ENCODE measurements at places on chromosomes 1 and 21.

DNA sequence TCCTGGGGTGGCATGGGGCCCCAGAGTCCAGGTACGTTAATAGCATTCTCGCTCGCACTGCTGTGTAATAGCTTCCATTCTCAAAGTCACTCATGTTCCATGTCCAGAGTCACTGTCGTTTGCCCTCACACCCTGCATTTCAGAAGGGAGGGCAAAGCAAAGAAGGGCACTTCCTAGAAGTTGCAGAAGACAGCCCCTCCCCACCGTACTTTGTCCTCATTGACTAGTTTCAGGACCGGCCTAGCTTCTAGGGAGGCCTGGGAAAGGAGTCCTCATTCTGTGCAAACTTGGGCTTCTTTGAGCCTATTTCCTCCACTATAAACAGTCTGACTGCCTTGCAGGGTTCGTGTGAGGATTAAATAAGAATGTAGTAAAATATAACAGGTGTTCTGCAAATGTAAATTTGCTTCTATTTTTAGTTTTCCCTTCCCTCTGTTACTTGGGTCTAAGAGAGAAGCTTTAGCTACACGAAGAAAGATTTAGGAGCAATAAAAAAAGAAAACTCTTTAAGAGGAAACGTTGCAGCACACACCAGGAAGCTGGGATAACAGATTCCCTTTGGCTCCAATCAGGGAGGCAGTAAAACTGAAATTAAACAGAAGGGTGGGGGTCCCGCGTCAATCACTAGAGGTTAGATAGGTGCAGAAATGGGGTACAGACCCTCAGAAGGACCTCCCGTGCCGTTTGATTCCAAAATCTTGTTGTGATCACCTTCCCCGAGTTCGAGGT is 40.1 kb downstream of the ACTL8 start:
- DNase-seq: no peak

- no peak for DNase-seq
Observed at GRCh38 chr1:88191917-88192316, 492.2 kb upstream of the PKN2 start.

DNA sequence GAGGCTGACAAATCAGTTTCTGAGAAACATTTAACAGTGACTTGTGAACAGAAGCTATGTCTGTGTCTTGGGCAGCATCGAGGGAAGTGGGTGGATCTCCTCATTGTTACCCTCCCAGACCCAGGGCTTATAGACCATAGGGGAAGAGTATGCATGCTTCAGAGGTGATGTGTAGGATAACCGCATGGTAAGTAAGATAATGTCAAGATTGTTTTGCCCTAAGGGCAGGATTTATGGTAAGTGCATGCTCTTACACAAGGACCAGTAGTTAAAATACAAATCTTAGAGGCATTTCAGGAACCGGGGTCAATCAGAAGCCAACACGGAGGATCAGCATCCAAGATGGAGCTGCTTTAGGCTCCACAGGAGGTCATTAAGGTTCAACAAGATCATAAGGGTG is 7.7 kb upstream of the PRMT2 start:
- no peak for DNase-seq

GRCh38 chr1:44950434-44950833 is 36.0 kb downstream of the EIF2B3 start:
- no peak for DNase-seq

GRCh38 chr1:61330018-61330417 is 247.7 kb downstream of the NFIA start:
- DNase-seq: no peak

- DNase-seq: no peak
Observed at GRCh38 chr1:92701147-92701546, 83.8 kb downstream of the EVI5 start.

- no peak for DNase-seq
Observed at GRCh38 chr21:42149656-42150473, 69.1 kb upstream of the ABCG1 start.

DNA sequence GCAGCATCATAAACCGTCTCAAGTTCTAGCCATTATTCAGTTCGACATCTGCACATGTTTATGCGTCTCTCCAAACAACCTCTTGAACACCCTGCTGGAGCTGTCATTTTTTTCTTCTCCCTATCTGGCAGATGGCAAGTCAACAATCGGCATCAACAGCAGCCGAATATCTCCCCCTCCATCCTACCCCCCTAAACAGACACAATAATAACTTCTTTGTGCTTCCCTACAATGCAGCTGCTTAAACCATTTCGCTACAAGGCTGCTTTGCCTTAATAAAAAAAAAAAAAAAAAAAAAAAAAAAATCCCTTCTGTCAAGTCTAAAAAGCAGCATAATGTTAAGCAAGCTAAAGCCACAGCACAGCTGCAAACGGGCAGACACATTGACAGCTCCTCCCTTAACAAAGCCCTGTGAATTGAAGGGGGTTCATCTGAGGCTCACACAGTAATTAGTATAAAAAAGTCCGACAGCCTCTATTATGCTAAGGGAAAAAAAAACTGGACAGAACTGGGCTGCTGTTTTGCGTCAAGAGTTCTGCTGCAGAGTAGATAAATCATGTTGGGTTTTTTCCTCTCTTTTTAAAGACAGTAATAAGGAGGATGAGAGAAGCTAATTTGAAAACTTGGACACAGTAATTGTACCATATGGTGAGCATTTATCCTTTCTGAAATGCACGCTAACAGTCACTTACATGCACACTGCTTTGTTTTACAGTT is 136.4 kb downstream of the AKT3 start:
- no peak for DNase-seq

- no peak for DNase-seq
Observed at GRCh38 chr1:59856725-59857338, 42.1 kb downstream of the HOOK1 start.

GRCh38 chr1:228157729-228158126 is 7.9 kb upstream of the IBA57 start:
- no peak for DNase-seq

GRCh38 chr1:67942274-67942673 is 108.2 kb downstream of the DIRAS3 start:
- no peak for DNase-seq

DNA sequence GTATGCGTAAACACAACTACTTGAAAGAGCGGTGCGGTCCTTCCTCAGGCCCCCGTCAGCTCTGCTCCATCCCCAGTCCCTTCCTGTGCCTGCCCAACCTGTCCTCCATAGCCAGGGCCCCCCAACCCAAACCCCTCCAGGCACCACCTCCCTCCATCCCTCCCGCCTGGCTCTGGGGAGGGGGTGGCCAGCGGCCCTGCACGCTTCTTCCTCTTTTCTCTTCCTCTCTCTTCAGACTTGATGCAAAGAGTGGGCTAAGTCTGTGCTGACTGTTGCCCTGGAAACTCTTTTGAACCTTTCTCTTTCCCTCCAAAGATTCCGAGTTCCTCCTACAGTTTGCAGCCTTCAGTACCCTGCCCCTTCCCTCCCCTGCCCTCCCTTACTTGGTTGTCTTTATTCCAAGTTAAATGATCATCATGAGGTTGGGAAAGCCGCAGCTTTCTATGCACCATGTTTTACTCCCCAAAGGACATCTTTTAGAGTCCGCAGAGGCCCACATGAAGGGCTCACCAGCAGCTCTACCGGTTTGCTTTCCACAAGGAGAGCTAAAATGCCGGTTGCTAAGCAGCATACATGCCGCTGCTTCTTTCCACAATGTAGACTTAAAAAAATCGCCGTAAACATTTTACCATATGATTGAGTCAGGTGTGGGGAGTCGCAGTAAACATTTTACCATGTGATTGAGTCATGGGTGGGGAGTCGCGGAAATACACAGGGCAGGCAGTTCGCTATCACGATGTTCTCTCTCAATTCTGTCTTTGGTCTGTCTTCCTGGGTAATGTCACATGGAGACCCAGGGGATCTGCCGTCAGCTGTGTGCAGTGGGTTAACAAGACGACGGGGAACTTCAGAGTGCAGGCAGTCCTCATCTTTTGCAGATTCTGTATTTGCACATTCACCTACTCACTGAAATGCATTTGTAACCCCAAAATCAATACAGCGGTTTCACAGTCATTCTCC is 525.3 kb downstream of the KIF26B start:
- DNase-seq: no peak

DNA sequence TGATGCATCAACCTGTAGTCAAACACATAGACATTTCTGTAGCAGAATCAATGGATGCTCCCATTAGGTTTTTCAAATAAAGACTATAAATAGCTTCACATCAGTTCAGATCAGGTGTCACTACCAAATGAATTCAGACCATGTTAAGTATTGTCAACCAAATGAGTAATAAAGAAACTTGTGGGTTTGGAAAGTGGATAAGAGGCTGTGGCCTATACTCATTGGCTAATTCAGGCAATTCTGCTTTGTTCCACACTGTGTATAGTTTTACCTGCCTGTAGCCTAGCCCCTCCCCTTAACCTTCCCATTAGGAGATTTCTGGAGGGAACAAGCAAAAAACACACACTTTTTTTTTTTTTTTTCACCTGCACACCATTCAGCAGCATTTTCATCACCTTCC is 321.2 kb downstream of the HLX start:
- no peak for DNase-seq

DNA sequence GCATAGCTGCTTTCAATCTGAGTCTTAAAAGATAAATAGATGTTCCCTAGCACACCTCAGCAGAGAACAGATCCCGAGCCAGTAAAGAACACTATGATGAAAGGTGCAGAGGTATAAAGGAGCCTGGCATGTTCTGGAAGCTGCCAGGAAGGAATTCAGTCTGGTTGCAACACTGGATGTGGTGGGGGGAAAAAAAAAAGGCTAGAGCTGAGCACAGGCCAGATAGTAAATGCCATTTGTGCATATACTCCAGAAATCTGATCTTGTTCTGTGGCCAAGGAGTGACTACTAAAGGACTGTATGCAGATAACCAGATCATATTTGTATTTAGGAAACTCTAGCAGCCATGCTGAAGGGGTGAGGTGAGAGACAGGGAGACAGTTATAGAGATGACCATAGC is 240.3 kb downstream of the VAV3 start:
- DNase-seq: no peak

DNA sequence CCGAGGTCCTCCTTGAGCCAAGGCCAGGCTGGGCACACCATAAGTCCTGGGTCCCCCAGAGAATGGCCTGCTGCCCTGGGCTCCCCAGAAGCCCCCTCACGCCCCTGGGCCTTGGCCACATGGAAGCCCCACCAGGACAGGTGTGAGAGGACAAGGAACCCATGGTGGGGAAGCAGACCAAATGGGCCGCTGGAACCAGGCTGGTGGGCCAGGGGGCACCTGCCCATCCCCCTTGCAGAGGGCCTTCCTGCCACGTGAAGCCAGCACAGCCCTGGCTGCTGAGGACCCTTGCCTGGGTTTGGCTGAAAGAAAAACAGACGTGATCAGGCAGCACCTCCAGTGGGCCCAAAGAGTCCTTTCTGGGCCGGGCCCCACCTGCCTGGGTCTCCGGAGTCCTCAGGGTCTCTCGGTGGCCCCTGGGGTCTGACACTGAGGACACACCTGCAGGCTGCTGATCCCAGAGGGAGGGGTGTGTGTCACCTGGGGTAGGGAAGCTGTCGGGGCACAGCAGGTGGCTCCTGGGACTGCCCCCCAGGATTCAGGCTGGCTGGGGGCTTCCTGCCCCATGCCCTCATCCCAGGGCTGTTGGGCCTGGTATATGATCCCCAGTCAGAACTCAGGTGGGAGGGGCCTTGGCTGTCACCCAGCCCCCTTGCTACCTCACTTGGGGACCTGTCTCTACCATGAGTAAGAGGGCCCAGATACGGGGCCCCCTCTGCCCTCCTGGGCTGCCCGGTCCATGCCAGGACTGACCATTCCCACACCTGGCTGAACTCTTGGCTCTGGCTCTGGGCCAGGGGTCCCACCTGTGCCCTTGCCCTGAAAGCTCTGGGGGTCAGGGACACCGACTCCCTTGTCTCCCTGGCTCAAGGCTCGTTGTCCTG is 3.3 kb upstream of the SMYD3 start:
- DNase-seq: no peak

Measured in CD4-positive, alpha-beta T cell treated with Interleukin-17A for 4 hours (primary cell).